ENCODE measurements at places on chromosomes 6 and 20. TPM values are rescaled to one million over a fixed set of nuclear protein-coding genes. Genes with fewer than 3 reads are reported as not detected.

The DYNLT2 gene
- 2.0 TPM for total RNA-seq

The TFEB gene
- 1.6 TPM for total RNA-seq

The TMC2 gene
- 4.5 TPM for total RNA-seq

The RBL1 gene
- total RNA-seq, result 25.7 TPM

The DLK2 gene
- total RNA-seq, result 8.6 TPM

The PREX1 gene
- 18.8 TPM for total RNA-seq

The SH3BGRL2 gene
- 23.6 TPM for total RNA-seq

The SLX4IP gene
- total RNA-seq, result 8.2 TPM

The OR2H1 gene
- total RNA-seq, result under 0.01 TPM

The RHAG gene
- 0.41 TPM for total RNA-seq

The ANGPT4 gene
- not detected for total RNA-seq

The NRSN1 gene
- 22.0 TPM for total RNA-seq

The TRIM10 gene
- under 0.01 TPM for total RNA-seq

The ARG1 gene
- 0.41 TPM for total RNA-seq

The GPSM3 gene
- total RNA-seq, result 0.41 TPM

Measured in frontal cortex (tissue), 4 donors.